Progenitor cell of endocrine pancreas (in vitro differentiated cells): ENCODE measurements at places on chromosomes 3 and 15. TPM values are rescaled to one million over a fixed set of nuclear protein-coding genes. Genes with fewer than 3 reads are reported as not detected.

LYZL4 gene
- total RNA-seq = not detected in 2 replicates

CLSTN2 gene
- 2.8 and 2.9 TPM in 2 replicates for total RNA-seq

MORC1 gene
- not detected in 2 replicates for total RNA-seq

FSTL1 gene
- total RNA-seq = 210 and 225 TPM in 2 replicates

ZKSCAN7 gene
- 22.4 and 25.0 TPM in 2 replicates for total RNA-seq

SLC2A2 gene
- total RNA-seq = 1.5 TPM in 2 replicates

TGM4 gene
- total RNA-seq = not detected in 2 replicates

ZNF80 gene
- total RNA-seq = not detected in 2 replicates

GABRR3 gene
- total RNA-seq = not detected in 2 replicates

PIERCE2 gene
- total RNA-seq = 4.7 and 5.8 TPM in 2 replicates

WDR49 gene
- total RNA-seq = 0.43 and 0.91 TPM in 2 replicates

FANCD2OS gene
- not detected in 2 replicates for total RNA-seq

SPINT1 gene
- total RNA-seq = 213 and 217 TPM in 2 replicates

C3orf33 gene
- total RNA-seq = 4.4 and 5.3 TPM in 2 replicates

CYP1A1 gene
- total RNA-seq = 1.5 and 2.8 TPM in 2 replicates

DNA sequence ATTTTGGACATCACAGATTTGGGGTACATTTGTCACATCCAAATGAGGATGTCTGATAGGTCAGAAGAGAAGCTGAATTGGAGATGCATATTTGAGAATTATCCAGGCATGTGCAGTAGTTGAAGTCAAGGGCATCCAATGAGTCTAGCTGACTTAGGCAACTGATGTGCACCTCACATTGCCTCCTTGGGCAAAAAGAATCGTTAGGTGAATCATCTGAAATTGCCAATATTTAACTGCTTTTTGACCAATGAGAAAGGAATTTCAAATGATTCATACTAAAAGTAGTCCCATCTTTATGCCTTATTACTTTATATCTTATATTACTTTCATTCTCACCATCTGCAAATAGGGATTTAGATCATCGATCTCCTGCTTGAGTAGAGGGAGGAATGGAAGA is 117.7 kb downstream of the CD47 start:
- DNase-seq = no peak

GRCh38 chr3:75049533-75049932 is 435.1 kb upstream of the CNTN3 start:
- no peak for DNase-seq

GRCh38 chr3:64251019-64251418 is 25.8 kb upstream of the PRICKLE2 start:
- no peak for DNase-seq

GRCh38 chr3:124700880-124701684 is 29.2 kb upstream of the UMPS start:
- no peak for DNase-seq

DNA sequence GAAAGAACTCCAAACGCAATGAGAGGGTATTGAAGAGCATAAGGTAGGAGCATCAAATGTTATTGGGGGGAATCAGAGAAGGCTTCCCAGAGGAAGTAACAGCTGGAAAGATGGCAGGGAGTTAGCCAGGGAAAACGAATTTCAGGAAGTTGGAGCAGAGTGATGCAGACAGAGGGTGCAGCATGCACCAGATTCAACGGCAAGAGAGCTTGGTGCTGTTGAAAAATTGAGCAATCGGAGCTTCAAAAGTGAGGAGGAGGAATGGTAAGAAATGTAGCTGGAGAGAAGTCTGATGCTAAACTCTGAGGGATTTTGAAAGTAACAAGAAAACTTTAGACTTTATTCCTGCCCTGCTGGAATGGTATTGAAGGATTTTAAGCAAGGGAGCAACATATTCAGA is 541.0 kb upstream of the LMCD1 start:
- DNase-seq = no peak

- no peak for DNase-seq
Measured at GRCh38 chr15:33729653-33730052, 238.6 kb upstream of the CHRM5 start.

GRCh38 chr15:62068810-62069167 is 2.0 kb downstream of the C2CD4A start:
- DNase-seq = no peak

DNA sequence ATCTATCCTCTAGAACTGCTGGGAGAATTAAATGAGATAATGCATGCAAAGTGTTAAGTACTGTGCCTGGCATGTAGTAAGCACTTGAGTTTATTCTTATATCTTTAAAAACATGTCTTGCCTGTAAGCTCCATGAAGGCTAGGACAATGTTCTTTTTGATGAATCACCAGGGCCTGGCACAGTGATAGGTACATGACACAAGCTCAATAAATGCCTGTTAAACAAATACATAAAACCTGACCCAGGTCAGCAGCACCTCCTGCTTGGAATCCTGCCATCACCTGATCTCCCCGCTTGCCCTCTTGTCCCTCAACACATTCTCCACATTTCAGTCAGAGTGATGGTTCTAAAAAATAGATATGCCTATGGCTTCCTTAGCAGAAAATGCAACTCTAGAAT is 186.8 kb downstream of the CHST2 start:
- DNase-seq = no peak

- DNase-seq = no peak
Measured at GRCh38 chr3:187112934-187113793, 26.1 kb downstream of the RPL39L start.

DNA sequence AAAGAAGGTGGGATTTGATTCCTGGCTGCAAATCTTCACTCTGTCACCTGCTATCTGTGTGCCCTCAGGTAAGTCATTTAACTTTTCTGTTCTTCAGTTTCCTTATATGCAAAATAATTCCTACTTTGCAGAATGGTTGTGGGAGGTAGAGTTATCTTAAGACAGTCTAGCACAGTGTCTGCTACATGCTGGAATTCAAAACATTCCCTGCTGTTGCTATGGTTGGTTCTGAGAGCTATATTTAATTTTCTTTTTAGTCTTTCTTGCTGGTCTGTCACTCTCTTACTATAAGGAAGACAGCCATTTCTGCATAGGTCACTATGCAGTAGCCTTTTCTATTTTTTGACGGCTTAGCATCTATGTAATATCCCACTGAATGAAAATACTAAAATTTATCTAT is 4.0 kb upstream of the ADPGK start:
- DNase-seq = no peak

DNA sequence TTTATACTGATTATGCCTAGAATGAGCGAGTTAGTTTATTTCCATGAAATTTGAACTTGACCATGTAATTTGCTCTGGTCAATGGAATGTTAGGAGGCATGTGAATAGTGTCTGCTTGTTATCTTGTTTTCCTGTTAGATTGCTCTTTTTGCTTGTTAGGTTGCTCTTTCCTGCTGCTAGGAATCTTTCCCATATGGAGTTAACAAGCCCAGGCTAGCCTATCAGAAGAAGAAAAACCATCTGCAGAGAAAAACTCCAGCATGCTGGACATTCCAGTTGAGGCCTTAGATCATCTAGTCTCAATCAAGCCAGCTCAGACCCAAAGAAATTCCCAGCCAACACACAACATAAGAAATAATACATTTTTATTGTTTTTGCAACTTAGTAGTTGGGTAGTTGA is 470.2 kb upstream of the AGTR1 start:
- no peak for DNase-seq

GRCh38 chr15:75177360-75178071 is 24.2 kb upstream of the C15orf39 start:
- DNase-seq = no peak

- no peak for DNase-seq
Measured at GRCh38 chr3:160161921-160162320, 63.3 kb upstream of the C3orf80 start.

DNA sequence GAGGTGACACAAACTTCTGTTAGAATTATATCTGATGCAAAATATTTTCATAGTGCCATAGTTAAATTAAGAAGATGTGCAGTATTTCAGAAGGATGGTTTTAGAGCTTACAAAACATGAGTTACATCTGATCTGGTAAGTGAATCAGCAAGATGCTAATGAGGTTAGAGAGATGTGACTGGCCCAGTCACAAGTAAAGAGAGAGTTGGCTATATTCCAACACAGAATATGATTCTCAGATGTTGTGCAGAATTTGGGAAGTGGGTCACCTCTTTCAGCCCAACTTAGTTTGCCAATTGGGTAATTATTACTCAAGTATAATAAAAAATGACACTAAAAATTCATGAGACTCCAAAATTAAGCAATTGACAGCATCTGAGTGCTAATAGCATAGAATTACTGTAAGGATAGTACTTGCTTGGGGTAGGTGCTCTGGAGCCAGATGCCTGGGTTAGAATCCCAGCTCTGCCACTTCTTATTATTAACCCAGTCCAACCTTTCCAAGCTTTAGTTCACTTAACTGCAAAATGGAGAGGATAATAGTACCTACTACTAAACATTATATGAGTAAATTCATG is 30.8 kb downstream of the P2RY1 start:
- no peak for DNase-seq

DNA sequence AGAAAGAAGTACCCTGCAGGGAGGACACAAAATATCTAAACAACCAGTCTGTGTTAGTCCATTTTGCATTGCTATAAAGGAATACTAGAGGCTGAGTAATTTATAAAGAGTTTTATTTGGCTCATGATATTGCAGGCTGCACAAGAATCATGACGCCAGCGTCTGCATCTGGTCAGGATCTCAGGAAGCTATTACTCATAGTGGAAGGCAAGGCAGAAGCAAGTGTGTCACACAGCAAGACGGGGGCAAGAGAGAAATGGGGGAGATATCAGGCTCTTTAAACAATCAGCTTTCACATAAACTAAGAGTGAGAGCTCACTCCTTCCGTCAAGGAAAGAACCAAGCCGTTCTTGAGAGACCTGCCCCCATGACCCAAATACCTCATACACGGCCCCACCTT is 614.8 kb downstream of the ZIC1 start:
- no peak for DNase-seq

DNA sequence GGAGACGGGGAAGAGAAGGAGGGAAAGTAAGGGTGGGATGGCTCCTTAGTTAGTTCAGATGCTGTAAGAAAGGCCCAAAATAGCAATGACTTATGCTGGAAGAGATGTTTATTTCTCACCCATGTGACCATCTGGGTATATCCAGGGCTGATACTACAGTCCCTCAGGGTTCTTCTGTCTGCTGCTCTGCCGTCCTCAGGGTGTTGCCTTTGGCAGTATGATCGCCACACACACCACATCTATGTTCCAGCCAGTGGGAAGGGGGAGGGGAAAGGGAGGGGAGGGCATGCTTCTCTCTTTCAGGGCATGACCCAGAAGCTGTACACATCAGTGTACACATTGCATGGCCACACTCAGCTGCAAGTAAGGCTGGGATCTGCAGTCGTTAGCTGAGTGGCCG is 10.2 kb downstream of the CD276 start:
- DNase-seq = no peak

GRCh38 chr3:87173776-87174175 is 53.3 kb upstream of the CHMP2B start:
- no peak for DNase-seq

GRCh38 chr3:186100398-186100797 is 8.5 kb downstream of the ETV5 start:
- no peak for DNase-seq

DNA sequence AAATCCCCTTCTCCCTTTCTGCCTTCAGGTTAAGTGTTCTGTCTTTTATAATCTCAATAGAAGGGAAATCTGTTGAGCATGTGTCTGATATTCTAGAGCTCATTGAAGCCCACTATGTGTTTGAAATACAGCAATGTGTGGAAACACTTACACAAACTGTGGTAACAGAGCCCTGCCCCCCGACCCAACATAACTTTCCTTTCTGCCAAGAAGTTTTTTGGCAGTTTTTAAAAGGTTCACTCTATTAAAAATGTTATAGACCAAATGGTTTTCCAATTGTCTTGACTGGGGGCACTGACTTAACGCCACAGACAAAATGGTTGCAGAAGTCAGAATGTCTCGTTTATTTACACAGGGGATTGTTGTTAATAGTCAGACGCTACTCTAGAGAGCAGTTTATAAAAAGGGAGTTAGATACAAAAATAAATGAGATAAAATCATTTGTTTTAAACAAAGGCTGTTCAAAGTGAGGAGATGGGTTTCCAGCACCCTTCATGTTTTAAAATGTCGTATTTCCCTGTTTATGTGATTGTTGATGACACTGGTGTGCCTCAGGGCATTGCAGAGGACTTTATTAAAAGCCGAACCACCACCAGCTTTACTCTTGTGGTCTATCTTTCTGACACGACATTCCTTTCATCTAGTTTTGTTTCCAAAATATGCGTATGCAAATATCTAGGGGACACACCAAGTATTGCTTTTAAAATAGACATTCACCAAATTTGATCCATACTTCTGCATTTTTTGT is 26.7 kb upstream of the GREM1 start:
- no peak for DNase-seq

- no peak for DNase-seq
Measured at GRCh38 chr3:126472277-126473006, 3.2 kb downstream of the ZXDC start.

DNA sequence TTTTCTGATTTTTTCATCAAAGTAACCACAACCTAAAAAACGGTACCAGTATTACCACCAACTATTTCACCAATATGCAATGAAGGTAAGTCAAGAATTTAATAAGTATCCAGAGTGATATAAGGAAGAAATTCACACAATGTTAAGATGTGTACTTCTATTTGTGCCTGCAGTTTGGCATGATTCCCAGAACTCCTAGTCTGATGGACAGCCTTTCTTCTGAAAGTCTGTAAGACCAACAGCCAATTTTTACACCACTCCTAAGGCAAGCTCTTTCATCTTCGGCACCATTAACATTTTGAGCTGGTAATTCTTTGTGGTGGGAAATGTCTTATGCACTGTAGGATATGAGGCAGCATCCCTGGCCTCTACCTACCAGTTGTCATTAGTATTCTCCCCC is 108.3 kb downstream of the VPS13C start:
- no peak for DNase-seq

DNA sequence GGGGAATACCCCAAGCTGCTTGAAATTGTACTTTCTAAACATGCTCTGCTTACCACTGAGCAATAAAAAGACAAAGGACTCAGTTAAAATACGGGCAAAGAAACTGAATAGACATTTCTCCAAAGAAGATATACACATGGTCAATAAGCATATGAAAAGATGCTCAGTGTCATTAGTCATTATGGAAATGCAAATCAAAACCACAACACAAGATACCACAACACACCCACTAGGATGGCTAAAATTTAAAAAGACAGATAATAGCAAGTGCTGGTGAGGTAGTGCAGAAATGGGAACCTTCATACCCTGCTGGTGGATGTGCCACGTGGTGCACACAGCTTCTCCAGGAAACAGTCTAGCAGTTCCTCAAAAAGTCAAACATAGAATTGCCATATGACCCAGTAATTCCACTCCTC is 21.3 kb downstream of the LRIG1 start:
- no peak for DNase-seq

DNA sequence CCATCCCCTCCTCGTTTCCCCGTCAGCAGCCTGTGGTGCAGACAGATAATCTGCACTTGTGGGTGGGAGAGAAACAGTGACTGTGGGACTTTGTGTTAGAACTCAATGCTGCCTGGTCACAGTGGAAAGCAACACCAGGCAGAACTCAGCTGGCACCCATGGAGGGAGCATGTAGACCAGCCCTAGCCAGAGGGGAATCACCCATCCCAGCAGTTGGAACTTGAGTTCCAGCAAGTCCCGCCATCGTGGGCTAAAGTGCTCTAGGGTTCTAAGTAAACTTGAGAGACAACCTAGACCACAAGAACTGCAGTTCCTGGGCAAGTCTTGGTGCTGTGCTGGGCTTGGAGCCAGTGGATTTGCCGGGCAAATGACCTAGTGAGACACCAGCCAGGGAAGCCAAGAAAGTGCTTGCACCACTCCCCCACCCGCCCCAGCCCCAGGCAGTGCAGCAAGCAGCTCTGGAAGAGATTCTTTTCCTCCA is 24.4 kb downstream of the ISG20 start:
- no peak for DNase-seq
